ENCODE measurements at places on chromosomes 16 and 17.

- no peak for DNase-seq
These were observed 78.0 kb downstream of the MYO1D start for GRCh38 chr17:32798938-32799337.

DNA sequence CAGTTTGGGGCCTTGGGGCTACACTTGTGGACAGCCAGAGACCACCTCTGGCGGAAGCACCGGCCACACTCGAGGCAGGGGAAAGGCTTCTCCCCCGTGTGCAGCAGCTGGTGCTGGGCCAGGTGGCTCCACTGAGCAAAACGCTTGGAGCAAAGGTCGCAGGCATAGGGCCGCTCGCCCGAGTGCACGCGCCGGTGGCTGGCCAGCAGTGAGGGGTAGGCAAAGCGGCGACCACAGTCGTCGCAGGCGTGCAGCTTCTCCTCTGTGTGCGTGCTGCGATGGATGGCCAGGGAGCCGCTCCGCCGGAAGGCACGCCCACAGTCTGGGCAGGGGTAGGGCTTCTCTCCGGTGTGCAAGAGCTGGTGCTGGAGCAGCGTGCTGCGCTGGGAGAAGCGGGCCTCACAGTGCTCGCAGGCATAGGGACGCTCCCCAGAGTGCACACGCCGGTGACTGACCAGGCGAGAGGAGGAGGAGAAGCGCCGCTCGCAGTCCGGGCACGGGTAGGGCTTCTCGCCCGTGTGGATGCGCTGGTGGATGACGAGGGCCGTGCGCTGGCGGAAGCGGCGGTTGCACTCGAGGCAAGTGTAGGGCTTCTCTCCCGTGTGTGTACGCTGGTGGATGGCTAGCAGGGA is 5.8 kb downstream of the ZNF689 start:
- DNase-seq = no peak

DNA sequence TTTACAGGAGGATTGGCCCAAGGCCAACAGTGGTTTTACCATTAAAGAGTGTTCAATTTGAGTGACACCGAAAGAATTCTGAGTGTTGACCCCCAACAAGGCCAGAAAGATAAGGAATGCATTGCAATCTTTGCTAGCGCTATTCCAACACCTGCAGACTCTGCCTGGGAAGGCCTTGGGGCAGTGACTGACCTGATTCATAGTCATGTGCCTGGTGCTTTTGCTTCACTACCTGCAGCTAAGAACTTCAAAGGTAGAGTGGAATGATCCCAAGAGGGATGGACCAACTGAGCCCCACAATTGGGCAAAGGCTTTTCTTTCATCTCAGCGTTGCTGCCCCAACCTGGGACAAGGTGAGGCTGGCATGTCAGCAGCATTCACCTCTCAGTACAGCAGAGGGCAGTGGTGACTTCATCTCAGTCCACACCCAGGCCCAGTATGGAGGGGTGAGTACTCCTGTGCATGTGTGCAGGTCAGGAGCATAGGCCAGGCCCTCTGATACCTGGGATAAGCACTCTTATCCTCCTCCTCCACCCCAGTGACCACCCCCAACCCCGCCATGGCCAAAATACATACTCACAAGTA is 149.6 kb upstream of the GNAO1 start:
- DNase-seq = no peak

GRCh38 chr16:75267631-75268264 is 16.3 kb upstream of the BCAR1 start:
- no peak for DNase-seq

DNA sequence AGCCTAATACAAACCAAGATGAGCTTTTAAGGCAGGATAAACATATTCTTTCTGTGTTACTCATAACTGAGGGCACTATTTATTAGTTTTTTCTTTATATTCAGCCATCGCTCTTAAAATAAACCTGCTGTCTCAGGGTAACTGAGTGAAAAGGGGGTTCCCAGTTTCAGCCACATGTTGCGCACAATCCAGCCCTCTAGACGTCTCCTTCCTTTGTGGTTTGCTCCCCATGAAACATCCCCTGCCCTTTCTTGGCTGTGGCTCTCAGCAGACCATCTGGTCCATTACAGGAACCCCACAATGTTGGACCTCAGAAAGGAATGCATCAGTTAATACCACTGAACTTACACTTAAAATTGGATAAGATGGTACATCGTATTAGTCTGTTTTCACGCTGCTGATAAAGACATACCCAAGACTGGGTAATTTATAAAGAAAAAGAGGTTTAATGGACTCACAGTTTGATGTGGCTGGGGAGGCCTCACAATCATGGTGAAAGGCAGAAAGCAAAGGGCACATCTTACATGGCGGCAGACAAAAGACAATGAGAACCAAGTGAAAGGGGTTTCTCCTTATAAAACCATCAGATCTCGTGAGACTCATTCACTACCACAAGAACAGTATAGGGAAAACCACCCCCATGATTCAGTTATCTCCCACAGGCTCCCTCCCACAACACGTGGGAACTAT is 12.6 kb upstream of the IL21R start:
- DNase-seq = no peak

- no peak for DNase-seq
These were observed 45.2 kb upstream of the LGALS9 start for GRCh38 chr17:27585792-27586191.

DNA sequence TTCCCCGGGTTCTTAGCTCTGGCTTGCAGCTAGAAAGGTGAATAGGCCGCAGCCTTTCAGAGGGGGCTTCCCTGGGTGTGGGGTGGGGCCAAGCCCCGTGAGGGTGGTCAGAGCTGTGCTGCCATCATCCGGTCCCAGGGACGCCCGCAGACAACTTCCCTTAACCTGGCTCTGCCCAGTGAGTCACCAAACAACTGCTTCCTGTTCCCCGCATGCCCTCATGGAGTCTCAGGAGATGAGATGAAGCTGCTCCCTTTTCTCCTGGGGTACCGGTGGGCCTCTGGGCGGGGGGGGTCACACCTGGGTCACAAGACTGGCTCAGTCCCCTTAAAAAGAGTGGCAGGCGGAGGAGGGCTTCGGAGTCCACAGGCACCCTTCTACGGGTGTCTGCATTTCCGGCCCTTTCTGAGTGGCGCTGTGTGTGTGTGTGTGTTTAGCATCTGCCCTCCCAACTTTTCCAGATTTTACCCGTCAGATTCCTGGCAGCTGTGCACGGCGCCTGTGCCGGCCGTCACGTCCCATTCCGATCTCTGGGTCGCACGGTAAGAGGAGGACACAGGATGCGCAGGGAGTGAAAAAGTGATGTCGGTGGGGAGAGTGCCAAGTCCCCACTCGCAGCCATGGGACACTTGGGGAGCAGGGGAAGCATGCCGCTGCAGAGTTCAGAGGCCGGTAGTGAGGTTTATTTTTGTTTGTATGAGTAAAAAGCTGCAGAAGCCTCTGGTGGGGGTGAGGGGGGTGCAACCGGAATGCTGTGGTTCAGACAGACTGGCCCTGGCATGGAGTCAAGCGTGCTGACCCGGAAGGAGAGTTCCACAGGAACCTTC is 16.8 kb downstream of the HIC1 start:
- no peak for DNase-seq

GRCh38 chr17:17176341-17176740 is 29.8 kb downstream of the PLD6 start:
- no peak for DNase-seq

DNA sequence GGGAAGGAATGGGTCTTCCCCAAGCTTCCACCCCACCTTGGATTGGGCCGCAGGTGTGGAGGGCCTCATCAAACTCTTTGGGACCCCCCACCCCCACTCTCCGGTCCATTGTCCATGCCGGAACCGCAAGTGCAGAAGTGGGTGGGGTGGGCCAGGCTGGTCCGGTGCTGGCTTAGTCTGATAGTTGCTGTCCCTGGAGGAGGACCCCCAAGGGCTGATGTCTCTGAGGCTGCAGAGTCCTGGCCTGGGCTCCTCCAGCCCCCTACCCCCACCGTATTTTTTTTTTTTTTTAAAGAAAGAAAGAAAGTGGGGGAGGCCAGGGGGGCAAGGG is 7.1 kb upstream of the ATXN7L3 start:
- DNase-seq = no peak

GRCh38 chr17:78082988-78083387 is 45.6 kb downstream of the TMC6 start:
- DNase-seq = no peak

DNA sequence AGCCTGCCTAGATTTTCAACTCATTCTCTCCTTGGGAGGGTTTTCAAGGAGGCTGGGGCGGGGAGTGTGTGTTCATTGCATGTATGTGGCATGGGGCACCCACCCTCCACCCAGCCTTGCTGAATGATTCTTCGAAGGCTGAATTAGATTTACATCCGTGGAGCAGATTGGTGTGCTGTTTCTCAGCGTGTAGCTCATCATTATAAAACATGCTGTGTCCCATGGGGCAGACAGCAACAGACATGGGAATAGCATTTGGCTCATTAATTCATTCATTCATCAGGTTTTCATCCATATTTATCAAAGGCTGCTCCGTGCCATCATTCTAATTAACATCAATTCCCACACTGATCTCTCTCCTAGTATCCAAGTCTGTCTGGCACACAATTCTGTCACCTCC is 10.6 kb upstream of the CD300A start:
- no peak for DNase-seq

GRCh38 chr17:67629971-67630320 is 87.8 kb upstream of the NOL11 start:
- no peak for DNase-seq

GRCh38 chr17:72878975-72879660 is 213.4 kb downstream of the SLC39A11 start:
- no peak for DNase-seq

DNA sequence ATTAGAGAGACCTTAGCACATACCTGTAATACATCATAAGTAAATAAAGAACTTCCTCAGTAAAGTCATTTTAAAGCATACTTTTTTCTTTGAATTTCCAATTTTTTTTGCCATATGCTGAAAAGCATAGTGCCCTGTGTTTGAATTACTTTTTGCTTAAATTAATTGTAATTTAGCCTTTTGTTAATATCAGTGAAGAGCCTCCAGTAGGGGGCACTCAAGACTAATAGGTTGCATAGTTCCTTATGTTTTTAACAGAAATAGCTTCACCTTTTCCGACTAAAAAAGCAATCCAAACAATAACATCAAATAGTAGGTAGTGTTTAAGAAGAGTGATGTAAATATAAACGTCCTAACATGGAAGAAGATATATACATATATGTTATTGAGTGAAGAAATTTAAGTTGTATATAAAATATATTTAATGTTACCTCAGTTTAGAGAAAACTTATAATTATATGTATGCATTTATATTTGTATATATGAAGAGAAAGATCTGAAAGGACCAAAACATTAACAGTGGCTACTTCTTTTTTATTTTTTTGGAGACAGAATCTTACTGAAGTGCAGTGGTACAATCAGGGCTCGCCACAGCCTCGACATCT is 18.6 kb downstream of the RAD51C start:
- DNase-seq = no peak

DNA sequence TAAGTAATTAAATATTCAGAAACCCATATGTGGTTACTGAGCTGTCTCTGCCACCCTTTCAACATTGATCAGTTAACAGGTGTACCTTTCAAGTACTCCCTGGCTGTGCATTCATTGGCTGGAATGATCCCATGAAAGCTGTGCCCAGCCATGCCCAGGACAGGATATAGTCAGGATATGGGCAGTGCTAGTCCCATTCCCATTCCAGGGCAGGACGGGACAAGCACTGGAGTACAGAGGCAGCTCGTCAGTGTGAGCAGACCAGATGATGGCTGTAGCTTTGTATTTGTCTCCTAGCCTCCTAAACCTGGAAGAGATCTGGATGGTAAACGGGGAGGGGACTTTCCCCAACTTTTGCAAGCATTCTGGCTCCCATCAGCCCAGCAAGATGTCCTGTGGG is 22.5 kb downstream of the HEATR3 start:
- no peak for DNase-seq

- DNase-seq = no peak
These were observed 17.4 kb upstream of the OR1F1 start for GRCh38 chr16:3170440-3171180.

- DNase-seq = no peak
These were observed 49.4 kb upstream of the CDC42EP4 start for GRCh38 chr17:73360961-73361761.

DNA sequence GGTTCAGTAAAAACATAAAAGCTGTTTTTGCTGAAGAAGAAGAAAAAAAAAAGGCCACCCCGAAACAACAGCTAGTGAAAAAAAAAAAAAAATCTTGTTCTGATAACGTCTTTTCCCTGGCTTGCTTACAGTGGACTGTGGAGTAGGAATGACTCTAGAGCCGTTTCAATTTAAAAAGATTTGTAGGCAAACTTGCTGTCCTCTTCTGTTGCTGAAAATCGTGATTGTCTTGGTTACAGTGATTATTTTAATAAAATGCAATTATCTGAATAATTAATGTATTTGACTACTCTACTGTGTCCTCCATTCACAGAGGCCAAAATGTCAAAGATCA is 190.6 kb upstream of the TBX2 start:
- no peak for DNase-seq

DNA sequence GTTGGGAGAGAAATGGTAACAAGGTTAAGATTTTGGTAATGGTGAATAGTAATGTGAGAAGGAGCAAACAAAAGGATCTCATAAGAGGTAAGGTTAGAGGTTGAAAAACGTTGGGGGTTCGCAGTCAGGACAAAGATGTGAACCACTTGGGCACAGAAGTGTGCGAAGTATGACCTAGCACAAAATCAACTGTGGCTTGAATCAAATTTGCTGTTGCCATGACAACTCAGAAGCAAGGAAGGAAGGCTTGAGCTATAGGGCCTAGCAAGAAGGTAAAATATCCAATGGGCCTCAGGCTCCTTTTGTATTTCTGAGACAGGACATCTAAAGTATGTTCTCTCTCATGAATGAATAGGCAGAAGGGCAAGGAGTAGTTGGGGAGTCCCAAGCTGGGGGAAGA is 24.5 kb upstream of the TEKT1 start:
- no peak for DNase-seq

DNA sequence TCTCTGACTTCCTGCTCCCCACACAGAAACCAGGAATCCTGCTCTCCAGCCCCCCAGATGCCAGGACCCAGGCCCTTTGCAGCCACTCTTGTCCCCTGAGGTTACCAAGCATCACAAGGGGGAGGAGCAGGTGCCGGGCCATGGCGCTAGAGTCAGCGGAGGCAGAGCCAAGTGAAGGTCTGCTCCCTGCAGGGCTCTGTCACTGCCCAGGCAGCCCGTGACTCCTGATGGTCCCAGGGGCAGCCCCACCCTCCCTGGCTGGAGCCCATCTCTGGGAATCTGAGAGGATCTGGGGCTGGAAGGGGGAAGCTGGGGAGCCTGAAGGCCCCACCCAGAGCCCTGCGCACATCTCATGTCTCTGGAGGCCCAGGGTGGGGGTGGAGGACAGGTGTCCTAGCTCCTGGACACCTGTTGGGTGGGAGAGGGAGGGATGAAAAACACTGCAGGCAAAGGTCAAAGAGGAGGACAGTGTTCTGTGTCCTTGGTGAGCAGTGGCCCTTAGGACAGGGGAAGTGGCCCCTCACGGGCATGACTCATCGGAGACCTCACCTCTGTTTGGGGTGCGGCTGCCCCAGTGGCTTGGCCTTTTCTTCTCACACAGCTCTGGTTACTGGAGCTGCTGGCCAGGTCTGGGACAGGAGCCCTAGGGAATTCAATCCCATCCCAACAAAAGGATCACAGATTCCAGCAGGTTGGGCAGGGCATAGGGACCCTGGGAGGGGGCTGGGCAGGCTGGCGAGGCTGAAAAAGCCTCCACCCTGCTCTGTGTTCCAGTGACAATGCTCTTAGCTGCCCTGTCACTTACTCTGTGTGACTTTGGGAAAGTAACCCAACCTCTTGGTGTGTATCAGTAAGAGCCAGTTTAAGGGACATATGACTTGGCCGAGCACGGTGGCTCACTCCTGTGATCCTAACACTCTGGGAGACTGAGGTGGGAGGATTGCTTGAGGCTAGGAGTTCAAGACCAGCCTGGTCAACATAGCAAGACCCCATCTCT is at the start of gene PRSS36:
TSS of gene PRSS36 (minus strand) at position 173 of the 997 bp plus-strand sequence. CDS start at position 142, 31 bp downstream.
- DNase-seq = no peak

Data from GM18507 (cell line).